ENCODE measurements at places on chromosomes 12 and 14. TPM values are rescaled to one million over a fixed set of nuclear protein-coding genes. Genes with fewer than 3 reads are reported as not detected.

Gene TAS2R20
- total RNA-seq = 0.54 TPM

Gene KCNC2
- not detected for total RNA-seq

Gene LRIG3
- total RNA-seq = 9.3 TPM

Gene B4GALNT3
- 20.3 TPM for total RNA-seq

Gene TCTN2
- total RNA-seq = 7.2 TPM

GRCh38 chr12:50195832-50196231 lies 28.7 kb upstream of the CERS5 start:
- no peak for DNase-seq

GRCh38 chr14:33943096-33943883 lies 7.6 kb downstream of the EGLN3 start:
- no peak for DNase-seq

DNA sequence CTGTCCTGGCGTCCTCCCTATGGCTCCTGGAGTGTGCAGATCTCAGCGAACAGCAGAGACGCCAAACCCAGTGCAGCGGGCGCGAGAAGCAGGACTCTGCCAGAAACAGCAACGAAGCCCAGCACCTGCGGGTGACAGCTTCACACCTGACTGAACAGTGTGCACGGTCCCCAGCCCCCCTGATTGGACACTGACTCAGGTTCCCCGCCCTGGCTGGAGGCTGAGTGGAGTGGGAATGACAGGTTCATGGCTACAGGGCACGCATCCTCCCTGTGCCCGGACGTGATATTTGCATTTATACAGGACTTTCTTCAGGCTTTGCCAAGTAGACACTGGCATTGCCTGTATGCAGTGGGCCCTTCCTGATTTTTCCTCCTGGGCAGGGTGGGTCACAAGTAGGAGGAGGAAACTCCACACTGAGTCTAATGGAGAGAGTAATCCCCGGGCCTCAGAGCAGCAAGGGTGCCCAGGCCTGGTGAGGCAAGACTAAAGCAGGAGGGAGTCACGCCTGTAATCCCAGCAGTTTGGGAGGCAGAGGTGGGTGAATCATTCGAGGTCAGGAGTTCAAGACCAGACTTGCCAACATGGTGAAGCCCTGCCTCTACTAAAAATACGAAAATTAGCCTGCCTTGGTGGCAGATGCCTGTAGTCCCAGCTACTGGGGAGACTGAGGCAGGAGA lies 71.6 kb downstream of the ASCL4 start:
- no peak for DNase-seq

Measured in H1 (cell line).